ENCODE measurements at places on chromosomes 2 and 18.

- peak; percentile 64 for DNase-seq
These were observed 48.0 kb upstream of the ANXA4 start for GRCh38 chr2:69693775-69694450.

DNA sequence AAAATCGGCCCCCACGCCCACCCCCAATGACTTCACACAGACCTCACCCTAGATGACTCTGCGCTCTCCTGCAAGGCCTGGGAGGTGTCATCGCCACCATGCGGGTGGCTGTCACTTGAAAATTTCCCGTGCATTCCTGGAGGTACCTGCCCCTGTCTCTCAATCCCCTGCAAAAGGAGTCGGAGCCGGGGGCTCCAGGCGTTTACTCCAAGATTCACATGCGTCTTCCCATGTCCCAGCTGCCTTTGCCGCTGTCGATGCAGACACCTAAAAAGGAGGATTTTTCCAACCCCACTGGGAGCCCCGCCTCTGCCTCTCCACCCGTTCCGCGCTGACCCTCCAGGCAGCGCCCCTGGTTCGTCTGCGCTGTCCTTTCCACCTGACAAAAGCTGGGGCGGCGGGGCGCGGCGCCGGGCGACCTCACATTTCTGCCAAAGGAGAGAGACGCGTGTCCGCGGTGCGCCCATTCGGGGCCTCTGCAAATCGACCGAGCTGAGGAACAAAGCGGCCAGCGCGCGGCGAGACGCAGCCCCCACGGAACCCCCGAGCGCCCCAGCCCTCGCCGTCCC, 667 bp downstream of the REEP1 start:
- no peak for DNase-seq

GRCh38 chr2:127597984-127598380, 48.0 kb upstream of the GPR17 start:
- DNase-seq: peak; percentile 31

- DNase-seq: no peak
These were observed 40.6 kb upstream of the INHBB start for GRCh38 chr2:120305296-120305695.

Measured in activated CD4-positive, alpha-beta T cell treated with anti-CD3 and anti-CD28 coated beads, Interleukin-10, Interleukin-2, amounts not matched to agents 100 ng/mL and 50 ng/mL, durations not matched to agents 16 hours and 8 hours (primary cell).